ENCODE measurements at places on chromosomes 2 and 18.

DNA sequence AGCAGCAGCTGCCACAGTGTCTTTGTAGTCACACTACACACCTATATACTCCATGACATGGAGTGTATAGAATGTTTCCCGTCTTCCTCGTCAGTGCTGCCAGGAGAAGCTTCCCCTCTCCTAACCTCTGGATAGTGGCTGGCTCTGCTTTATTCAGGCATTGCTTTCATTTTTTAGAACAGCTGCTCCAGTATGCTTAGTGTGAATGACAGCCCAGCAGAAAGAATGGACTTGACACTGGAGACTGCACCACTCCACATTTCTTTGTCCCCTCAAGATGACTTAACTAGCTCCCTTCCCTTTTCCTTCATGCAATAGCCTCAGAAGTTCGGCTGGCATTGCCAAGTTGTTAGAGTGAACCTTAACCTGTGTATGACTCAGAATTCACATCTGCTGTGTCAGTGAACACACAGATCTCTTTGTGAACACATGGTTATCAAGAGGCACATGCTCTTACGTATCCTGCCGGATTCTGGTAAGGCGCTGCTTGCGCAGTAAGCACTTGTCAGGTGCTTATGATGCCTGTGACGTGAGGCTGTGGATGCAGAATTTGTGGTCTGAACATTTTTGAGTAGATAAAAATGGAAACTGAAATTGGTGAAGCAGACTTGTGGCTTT, 73.9 kb downstream of the NEDD4L start:
- no peak for DNase-seq

GRCh38 chr18:28138816-28139215, 38.1 kb downstream of the CDH2 start:
- DNase-seq, result no peak

DNA sequence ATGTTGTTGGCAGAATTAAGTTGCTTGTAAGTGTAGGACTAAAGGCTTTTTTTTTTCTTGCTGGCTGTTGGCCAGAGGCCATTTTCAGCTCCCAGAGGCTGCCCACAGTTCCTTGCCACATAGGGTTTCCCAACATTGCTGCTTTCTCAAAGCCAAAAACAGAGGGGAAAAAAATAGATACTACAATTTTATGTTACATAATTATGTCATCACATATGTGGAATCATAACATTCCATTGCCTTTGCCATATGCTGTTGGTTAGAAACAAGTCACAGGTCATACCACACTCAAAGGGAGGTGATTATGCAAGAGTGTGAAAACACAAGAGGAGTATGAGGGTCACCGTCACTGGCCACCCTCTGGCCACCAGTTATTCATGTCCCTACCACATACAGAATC, 154.5 kb downstream of the RTN4 start:
- no peak for DNase-seq

- DNase-seq, result no peak
These were observed 19.6 kb upstream of the IL37 start for GRCh38 chr2:112891385-112891831.

DNA sequence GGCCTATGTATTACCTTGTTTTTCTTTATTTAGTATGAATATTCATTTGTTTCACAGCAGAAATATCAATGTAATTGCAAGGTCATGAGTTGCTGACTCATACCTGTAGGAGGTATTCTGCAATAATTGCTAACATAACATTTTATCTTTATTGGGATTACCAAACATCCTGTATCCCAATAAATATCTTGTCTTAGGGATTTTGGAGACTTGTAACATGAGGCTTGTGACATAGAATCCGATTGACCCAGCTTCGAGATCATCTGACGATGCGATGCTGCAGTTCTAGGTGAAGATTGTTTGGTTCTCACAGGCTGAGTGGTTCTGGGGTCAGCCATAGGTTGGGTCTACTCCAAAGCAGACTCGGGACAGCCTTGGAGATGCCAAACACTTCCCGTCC, 133.4 kb upstream of the RND3 start:
- no peak for DNase-seq

DNA sequence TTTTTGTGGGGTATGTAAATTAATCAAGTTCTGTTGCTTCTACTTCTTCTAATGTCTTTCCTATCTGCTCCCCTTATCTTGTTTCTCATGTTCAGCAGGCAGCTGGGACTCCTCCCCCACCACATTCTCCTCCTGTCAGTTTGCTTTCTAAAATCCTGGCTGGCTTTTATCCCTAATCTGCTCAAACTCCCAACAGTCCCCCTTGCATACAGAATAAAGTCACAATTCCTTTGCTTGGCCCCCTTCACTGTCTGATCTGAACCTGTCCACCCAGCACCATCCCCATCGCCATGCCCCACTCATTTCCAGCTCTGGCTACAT, 2.2 kb downstream of the CFAP221 start:
- DNase-seq, result no peak

DNA sequence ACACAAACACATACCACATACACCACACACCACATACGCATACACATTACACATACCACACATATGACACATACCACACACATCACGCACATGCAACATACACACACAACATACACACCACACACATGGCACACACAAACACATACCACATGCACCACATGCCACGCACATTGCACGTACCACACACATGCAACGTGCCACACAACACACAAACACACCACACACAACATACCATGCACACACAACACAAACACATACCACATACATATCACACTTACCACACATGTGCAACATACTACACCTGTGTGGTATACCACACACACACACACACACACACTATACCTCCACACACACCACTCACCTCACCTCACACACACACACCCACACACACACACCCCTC, 15.0 kb downstream of the TMEM177 start:
- DNase-seq, result no peak

- no peak for DNase-seq
These were observed 68.0 kb upstream of the CRIM1 start for GRCh38 chr2:36287363-36288275.

- DNase-seq, result no peak
These were observed 103.9 kb downstream of the KLHL14 start for GRCh38 chr18:32668956-32669355.

DNA sequence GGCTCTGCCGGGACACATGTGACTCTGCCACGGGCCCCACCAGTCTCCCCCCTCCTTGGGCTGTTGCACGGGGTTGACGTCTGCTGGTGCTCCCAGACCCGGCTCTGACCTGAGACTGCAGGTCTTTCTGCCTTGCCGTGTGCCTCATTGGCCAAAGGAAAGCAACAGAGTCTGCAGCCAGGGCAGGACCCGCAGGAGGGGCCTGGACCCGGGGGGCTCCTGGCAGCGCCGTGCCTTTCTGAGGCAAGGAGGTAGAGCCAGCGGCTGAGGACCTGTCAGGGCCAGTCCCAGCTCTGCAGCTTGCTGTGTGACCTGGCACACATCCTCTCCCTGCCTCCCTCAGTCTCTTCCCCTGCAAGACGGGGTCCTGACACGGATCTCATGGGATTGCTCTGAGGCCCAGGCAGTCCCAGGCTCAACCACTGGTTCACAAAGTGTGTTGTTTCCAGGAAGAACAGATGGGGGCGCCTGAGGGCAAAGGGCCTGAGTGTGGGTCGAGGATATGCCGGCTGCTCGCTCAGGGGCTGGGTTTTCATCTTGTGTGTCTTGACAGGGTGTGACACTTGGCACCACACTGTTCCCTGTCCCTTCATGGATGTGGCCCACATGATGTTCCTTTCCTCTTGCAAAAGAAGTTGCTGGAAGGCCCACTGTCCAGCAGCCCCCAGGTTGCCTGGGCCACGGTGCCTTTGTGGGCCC, 9.0 kb downstream of the CAPN10 start:
- DNase-seq, result no peak

DNA sequence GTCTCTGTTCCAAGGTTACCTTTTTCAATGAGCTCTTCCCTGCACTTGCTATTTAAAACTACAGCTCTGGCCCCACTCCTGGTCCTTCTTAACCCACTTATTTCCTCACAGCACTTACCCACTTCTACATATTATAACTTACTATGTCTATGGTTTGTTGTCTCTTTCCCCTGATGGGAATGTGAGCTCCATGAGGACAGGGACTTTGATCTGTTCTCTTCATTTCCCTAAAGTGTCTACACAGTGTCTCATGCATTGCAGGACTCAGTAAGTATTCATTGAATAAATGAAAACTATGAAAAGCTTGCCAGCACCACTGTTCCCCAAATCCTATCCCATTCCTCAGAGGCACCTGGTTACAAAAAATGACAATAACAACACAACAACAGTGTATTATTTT, 18.3 kb upstream of the ACYP2 start:
- no peak for DNase-seq

DNA sequence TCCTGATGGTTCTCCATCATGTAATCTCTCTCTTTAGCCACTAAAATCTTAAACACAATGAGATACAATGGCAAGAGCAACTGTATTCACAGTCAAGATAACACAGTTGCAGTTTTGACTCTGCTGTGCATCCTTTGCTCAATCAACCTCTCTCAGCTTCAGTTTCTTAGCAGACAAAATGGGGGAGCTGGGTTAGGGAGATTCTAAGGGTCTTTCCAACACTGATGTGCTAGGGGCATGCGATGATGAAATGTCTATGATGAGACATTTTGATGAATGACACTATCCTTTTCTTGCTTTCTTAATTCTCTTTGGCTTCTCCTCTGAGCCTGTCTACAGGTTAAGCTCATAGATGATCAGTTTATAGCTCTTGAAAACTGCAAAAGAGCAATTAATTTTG, 1.1 kb downstream of the SERPINB10 start:
- DNase-seq, result no peak

- no peak for DNase-seq
These were observed 96.5 kb downstream of the DLGAP1 start for GRCh38 chr18:4358618-4359017.

- no peak for DNase-seq
These were observed 21.9 kb upstream of the RNF149 start for GRCh38 chr2:101330253-101330933.

DNA sequence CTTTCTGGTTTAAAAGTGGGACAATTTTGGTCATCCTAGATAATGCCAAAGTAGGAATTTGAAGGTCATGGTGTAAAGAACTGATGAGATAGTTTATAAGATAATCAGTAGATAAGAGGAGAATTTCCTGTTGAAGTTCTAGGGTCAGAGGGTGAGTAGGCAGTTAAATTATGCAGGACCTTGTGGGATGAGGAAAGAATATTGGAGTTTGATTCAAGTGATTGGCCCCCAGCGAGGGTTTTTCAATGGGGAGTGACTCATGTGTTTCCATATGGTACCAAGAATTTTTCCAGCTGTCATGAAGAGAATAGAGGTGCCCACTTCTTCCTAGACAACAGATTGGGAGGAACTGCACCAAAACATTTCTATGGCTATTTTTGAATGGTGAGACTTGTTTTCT, 940.2 kb upstream of the ZEB2 start:
- DNase-seq, result no peak

DNA sequence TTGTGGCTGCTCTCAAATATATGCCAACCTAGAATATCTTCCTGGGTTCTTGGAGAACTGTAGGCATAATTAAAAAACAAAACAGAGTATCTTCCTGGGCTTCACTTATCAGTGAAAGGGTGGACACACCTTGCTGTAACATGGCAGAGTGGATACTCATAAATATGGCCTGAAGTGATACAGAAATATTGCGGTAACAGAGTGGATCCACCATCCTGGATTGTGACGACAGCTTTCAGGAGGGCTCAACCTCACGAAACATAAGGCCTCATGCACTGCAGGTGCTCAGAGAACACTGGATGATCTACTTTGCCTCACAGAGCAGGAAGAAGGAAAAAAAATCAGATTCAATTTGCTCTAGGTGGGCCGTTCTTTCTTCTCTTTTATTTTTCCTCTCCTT, 336.0 kb downstream of the NBAS start:
- no peak for DNase-seq

GRCh38 chr2:177639262-177639914, 246.8 kb downstream of the AGPS start:
- DNase-seq, result no peak

GRCh38 chr18:11882636-11883035, 25.5 kb downstream of the MPPE1 start:
- DNase-seq, result no peak

DNA sequence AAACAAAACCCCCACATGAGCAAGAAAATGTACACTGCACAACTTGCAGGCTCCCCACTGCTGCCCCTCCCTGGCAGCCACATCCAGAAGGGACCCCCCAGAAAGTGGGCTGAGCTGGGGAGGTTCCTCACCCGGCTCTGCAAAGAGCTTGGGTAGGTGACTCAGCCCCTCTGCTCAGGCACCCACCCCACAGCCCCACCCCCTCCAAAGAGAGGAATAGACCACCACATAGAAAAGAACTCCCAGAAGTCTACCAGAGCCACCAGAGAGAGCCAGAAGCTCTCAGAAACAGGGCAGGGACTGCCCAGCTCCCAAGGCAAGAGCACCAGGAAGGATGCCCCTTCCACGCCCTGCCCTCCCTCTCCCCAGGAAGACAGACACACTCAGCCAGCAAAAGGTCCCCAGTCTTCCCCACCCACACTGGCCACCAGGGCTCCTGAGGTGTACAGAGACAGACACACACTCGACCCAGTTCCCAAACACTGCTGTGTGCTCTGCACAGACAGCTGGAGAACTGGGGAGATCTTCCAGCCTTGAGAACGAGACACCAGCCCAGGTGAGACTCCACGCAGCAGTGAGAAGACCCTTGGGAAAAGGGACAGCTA, 28.2 kb downstream of the BIN1 start:
- no peak for DNase-seq

DNA sequence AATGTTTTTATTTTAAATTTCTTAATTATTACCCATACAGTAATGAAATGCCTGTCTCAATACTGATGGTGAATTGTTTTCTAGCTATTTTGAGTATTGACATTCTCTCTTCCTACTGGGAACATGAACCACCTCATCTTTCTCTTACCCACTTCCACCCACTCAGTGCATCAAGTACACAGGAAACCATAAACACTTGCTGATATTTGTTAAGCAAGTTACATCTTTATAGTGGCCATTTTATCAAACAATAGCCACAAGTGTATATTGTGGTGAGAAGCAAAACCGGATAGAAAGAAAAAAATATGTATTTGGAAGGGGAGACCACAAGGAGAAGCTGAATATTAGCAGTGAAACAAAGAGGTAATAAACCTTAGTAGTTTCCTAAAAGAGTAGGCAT, 368.1 kb upstream of the HNRNPA3 start:
- DNase-seq, result no peak

DNA sequence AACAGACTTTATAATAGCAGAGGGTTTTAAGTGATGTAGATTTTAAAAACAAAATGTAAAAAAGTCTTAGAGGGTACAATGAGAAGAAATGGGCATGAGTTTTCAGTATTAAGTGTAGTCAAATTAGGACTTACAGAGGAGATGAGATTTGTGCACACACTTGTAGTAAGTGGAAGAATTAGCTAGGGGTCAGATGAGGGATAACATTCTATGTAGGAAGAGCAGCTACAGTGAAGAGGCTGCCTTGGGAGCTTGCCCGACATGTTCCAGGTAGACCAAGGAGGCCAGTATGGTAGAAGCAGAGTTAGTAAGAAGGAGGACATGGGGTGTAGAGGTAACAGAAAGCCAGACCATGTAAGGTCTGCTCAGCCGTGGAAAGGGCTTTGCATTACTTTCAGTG, 189.2 kb upstream of the DSEL start:
- no peak for DNase-seq

- DNase-seq, result no peak
These were observed 56.8 kb downstream of the TGFA start for GRCh38 chr2:70496819-70497218.

- DNase-seq, result no peak
These were observed 133.6 kb downstream of the MBD2 start for GRCh38 chr18:54090856-54091255.

- DNase-seq, result no peak
These were observed 144.6 kb upstream of the MMADHC start for GRCh38 chr2:149732001-149732685.

Measured in activated CD8-positive, alpha-beta memory T cell treated with anti-CD3 and anti-CD28 coated beads for 1 hour (primary cell).